ENCODE measurements at places on chromosomes 12 and 14.

DNA sequence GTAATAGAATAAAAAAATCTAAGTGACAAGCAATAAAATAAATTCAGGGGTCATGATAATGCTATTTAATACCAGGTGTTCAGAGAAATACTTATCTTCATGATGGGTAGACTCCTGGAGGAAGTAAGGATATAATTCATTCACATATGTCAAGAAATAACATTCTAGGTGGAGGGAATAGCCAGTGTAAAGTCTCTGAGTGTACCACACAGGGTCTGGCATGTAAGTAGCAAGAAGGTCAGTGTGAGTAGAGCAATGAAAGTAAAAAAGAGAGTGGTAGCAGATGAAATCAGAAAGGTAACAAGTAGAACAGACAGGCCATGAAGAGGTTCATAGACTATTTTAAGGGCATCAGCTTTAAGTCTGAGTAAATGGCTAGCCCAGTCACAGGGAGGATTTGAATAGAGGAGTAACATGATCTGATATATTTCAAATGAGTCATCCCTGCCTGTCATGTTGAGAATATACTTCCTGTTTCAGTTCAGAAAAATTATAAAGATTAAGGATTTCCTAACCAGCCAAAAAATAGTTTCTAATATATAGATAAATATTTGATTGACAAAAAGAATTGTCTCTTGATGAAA is 519.9 kb downstream of the C12orf50 start:
- DNase-seq: no peak

- no peak for DNase-seq
Measured at GRCh38 chr14:94484481-94484880, 8.5 kb upstream of the SERPINA9 start.

DNA sequence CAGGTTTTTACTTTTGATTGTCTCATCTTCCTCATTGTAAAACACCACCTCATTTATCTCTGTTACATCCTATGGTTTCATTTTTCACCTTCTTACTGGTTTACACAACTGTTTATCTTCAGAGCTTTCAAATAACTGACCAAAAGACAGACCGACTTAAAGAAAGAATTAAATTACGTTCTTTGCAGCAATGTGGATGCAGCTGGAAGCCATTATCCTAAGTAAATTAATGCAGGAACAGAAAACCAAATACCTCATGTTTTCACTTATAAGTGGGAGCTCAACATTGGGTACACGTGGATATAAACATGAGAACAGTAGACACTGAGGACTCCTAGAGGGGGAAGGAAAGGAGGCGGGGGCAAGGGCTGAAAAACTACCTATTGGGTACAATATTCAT is 729.0 kb upstream of the USP15 start:
- DNase-seq: no peak

DNA sequence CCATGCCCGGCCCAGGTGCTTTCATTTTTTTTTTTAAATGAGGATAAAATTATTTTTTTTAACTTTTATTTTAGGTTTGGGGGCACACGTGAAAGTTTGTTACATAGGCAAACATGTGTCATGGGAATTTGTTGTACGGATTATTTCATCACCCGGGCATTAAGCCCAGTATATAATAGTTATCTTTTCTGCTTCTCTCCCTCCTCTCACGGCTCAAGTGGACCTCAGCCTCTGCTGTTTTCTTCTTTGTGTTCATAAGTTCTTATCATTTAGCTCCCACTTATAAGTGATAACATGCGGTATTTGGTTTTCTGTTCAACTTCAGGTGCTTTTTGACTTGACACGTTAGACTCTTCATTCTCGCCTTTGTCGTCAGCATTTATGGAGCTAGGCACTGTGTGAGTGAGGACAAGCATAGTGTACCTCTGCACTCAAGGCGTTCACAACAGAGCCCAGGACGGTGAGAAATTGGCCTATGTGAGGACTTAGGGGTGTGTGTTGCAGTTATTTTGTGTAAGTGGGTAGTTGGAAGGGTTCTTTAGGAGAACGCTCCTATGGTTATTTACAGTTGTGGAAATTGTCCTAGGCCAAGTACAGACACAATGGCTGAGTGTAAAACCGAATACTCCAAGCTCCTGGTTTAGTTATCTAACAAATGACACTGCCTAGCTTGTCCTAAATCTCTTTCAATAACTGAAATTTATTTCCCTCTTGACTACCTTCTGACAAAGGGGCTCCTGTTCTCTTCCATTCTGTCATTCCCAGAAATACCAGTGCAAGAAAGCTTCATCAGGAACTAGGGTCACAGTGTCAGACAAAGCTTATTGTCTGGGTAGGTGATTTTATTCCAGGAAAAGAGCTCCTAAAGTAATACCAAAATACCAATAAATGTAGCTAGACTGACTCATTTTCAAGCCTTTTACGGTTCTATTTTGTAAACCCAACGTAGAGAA is 200.5 kb upstream of the PRICKLE1 start:
- no peak for DNase-seq

- DNase-seq: no peak
Measured at GRCh38 chr12:75978677-75979076, 52.9 kb downstream of the PHLDA1 start.

DNA sequence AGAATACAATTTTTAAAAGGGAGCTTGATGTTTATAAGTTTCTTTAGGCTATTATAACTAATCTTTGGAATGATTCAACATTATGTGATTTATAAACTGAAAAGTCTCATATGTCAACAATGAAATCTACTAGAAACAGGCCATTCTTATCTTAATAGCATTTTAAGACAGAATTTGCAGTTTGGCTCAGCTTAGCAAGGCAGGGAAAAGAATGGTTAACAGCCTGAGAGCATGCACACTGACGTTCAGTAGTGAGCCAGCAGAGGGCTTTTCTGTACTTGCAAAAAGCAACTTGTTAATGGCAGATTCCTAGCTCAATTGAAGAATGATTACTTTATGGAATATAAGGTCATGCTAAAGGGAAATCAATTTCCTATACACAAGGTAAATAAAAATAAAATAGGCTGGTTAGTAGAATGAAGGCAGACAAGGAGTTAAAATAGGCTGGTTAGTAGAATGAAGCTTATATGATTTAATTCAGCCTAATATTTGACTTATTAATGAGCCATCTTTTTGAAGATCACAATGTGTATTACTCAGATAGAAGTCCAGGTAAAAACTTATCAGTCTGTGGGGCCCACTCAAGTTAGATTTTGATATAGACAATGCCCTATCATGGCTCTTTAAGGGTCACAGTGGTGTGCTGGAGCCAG is 95.9 kb downstream of the OTOGL start:
- DNase-seq: no peak

DNA sequence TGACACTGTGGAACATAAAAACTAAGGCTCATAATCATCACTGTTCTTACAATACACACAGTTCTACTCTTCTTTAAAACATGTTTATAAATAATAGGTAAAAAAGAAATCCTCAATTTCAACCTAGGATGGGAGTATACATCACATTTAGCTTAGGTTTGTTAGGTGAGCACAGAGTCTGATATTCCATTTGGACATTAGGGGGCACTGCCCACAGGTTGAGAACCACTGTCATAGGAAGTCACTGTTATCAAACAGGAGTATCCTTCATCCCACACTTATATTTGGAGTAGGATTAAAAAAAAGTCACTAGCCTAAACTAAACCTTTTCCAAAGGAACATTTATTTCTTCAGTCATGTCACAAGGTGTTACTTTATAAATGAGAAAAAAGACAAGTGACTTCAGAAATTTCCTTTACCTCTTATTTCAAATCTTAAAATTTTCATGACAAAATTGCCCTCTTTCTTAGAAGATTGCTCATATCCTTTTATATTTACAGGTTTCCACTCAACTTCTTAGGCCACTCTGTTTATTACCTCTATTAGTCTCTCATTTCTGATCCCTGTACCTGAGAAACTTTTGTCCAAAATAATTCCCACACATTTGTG is 240.6 kb downstream of the CPNE8 start:
- no peak for DNase-seq

DNA sequence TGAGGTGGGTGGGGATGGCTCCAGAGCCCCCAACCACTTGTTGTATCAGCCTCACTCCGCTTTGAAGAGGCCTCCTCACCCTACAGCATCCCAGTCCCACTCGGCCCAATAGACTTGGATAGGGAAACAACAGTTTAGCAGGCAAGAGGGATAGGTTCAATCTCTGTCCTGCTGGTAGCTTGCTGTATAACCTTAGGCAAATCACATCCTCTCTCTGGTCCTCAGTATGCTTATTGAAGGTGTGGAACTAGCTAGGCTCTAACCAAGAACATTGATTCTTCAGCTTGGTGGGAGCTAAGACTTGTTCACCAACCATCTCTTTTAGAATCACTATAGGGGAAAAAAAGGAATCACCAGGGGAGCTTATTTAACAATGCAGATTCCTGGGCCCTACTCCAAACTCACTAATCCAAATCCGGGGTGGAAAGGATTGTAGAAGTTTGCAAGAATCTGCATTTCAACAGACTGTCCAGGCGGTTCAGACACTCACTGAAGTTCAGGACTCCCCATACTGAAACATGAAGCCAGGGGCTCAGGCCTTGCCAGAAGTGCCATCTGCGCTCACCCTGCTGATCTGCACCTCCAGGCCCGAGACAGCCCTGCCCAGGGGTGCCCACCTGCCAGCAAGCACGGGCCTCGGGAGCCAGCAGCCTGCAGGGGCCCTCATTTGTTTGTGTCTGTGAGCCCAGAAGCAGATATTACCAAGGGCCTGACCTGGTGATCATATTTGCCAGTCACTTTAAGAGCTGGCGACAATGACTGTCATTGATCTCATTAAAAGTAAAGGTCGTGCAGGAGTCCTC is 113.0 kb downstream of the ADCK1 start:
- no peak for DNase-seq

GRCh38 chr14:64762044-64763034 is 58.1 kb downstream of the PLEKHG3 start:
- DNase-seq: peak; percentile 60

DNA sequence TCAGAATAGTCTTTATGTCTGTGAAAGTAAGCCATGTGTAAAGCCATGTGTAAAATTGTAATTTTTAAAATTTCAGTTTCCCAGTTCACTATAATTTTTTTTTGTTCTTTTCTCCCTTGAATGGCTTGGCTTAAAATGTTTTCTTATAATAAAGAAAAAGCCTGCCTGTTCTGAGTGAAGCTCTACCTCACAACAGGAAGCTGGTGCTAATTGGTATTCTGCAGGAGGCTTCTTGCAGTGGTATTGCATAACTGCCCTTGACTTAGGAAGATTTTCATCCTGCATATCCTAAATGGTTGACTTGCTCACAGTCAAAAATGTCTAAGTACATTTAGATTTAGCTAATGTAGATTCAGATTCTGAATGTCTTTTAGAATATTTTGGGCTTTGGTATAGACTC is 49.5 kb downstream of the ATP2A2 start:
- no peak for DNase-seq

- no peak for DNase-seq
Measured at GRCh38 chr14:102593825-102594137, 1.3 kb downstream of the RCOR1 start.

DNA sequence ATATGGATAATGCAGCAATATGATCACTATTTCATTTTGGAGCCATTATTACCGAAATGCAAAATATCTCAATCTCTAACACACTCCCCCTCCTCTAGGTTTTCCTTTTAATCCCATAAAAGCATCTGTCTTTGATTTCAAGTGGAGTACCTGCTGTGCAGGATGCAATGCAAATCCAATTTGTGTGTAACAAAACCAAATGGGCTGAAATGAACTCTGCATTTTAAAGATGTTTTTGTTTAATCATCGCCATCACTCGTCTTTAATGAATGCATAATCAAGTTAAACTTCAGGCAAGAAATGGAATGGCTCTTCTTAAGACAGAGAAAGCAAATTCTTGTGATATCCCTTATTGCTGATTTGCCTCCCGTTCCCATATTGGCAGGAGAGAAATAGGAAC is 114.3 kb downstream of the SLC15A5 start:
- DNase-seq: no peak

DNA sequence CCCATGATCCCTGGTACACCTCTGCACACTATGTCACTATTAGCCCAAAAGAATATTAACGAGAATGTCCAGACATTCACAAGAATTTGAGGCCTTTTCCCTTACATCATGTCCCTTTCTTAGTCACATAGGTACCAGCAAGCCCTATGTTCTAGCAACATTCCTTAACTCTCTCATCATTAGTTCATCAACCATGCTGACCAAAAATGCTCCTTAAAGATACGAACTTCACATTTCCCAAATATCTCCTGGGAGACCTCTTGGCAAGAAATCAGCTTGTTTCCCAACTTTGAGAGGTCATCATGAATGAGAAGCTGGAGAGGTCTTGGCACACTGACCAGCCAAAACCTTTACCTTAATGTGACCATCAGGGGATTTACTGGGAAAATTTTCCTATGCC is 4.6 kb downstream of the SALL2 start:
- DNase-seq: no peak

DNA sequence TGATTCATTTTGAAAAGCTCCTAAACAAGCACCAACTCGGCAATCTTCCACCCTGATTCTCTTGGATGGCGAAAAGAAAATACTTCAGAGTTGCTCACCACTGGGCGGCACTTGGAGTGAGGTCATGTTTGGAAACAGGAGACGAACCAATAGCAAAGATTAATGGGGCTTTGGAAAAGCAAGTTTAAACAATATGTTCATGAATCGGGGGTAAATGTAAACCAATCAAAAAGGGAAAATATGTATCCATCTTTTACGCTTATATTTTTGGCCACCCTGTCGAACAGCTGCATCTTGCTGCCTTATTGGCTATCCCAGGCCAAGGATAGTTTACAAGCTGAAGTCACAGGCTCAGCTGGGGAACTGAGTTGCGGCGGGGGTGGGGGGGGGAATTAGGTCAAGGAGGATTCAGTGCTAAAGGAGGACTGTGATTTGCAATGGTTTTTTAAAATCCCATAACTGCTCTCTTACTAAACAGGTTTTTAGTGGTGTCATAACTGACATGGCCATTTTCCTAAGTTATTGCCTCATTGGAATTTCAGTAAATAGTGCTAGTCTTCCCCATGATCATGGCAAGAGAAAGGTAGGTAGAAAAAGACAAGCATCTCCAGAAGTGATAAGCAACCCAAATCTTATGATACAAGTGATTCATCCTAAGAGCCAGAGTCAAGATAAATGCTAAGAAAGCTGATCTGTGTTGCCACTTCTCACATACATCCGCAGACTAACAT is 210.6 kb downstream of the PHLDA1 start:
- DNase-seq: no peak

DNA sequence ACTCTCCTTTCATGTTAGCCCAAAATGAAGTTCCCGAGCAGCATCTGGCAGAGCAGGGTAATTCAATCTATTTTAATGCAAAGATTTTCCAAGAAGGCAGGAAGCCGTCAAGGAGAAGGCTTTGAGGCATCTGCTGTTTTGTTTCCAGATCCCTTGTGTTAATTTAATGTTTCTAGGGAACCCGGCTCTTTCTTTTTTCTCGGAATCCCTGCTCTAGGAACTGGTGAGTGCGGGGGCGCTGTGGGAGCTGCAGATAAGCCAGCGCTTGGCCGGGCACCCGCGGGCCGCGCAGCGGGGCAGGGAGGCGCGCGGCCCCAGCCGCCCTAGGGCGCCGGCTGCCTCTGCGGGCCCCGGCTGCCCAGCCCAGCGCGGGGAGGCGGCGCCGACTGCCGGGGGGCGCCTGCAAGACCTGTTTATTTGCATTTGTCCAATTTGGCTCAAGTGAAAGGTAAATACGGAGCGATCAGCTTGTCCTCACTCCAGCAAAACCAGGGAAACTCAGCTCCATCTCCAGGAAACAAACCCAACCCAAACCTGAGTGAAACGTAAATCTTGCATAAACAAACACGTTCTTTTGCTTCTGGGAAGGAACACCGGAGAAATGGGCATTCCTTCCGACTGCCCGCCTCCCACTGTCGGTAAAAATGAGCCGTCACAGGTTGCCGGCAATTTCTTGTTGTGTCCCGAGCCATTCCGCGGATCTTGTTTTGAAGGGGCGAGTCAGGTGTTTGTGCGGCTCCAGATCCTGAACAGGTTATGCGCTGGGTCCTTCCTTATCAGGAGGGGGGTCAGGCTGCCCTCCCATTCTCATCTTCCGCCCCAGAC is 65.1 kb downstream of the CRADD start:
- peak; percentile 43 for DNase-seq
